ENCODE measurements at places on chromosomes 6 and 20.

- peak; percentile 52 for DNase-seq
Observed at GRCh38 chr6:109690373-109690736, 647 bp downstream of the AK9 start.

DNA sequence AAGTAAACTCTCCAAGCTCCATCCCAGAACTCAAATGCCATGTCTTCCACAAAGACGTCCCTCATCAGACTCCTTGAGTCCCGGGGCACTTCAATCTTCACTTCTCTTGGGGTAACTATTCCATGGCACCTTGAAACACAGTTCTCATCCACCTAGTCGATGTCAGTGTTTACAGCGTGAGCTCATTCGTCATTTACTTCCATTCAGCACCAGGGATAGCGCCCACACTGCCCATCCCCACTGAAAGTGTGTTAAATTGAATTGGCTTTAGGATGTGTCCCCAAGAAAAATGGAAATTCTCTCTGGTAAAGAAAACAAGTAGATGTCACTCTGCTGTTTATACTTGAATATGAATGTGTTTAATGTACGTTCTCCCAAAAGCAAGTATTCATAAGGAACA lies 31.3 kb downstream of the KCNK15 start:
- DNase-seq: no peak

- DNase-seq: peak; percentile 15
Observed at GRCh38 chr6:47047479-47048407, 5.6 kb upstream of the ADGRF1 start.

GRCh38 chr6:73951183-73951582 lies 255.2 kb downstream of the CD109 start:
- DNase-seq: no peak

DNA sequence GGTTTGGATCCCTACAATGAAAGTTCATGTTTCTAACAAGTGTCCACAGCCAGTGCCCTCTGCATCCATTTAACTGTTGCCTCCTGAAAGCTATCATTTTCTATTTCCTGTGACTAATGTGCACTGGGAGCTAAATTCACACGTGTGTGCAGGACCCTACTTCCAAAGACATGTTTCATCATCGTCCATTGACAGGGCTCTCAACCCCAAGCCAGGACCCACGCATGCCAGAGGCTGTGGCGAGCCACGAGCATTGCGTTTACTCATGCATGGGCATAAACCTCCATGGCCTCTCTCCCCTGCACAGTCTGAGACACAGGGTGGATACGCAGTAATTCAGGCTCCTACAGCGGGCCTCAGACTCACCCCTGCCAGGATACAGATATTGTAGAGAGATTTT lies 153.2 kb downstream of the MAFB start:
- no peak for DNase-seq

- DNase-seq: no peak
Observed at GRCh38 chr6:168078175-168078942, 653 bp downstream of the FRMD1 start.

- no peak for DNase-seq
Observed at GRCh38 chr6:44065443-44066140, 61.7 kb downstream of the MRPL14 start.

DNA sequence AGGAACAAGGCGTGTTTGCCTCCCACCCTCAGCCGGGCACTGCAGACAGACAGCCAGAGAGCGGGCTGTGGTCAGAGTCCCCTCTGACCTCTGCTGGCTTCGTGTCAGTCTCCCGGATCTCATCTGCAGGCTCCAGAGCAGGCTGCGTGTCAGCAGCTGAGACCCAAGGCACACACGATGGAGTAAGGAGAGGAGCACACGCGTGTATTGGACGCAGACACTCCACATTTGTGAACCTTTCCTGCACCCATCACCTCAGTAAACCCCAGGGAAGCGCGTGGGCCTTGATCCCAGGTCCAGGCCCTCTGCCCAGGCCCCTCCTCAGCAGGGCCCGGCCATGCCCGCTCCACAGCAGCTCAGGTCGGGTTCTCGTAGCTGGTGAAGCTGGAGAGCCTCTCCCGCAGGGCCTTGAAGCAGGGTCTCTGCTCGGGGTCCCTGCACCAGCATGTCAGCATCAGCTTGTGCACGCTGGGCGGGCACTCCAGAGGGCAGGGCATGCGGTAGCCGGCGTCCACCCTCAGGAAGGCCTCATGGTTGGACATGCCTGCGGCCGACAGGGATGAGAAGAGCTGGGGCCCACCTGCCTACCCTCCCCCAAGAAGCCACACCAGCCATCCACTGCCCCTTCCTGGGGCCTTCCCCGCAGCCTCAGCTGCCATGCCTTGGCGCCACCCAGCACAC lies 7.9 kb downstream of the PTK6 start:
- DNase-seq: no peak

- DNase-seq: no peak
Observed at GRCh38 chr6:145453376-145453775, 281.9 kb downstream of the EPM2A start.

DNA sequence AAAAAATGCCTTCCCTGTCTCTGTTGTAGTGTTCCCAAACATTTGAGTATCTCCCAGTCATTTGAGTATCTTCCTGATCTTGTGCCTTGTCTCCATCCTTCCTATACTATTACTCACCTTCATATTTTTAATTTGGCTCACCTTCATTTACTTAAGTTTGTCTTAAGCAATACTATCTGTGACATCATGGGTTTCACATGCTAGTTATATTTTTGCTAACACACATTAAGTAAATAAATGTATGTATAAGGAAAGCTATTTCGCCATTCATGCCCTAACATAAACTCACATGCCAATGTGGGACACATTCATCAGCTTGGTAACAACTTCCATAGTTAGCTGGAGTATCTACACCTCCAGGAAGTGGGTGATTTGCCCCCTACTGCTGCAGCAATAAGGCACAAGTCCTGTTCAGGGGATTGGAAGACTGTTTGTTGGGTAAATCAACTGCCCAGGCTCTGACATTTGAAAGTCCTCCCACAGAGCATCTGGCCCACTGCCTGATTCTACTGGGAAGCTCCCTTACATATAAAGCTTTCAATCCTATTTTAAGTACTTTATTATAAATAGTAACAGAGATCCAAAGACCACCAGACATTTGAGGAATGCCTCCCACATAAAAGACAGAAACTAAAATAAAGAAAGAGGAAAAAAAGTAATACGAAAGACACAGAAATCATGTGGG lies 132.3 kb downstream of the ISM1 start:
- DNase-seq: no peak

GRCh38 chr6:20454204-20454824 lies 52.6 kb downstream of the E2F3 start:
- no peak for DNase-seq

DNA sequence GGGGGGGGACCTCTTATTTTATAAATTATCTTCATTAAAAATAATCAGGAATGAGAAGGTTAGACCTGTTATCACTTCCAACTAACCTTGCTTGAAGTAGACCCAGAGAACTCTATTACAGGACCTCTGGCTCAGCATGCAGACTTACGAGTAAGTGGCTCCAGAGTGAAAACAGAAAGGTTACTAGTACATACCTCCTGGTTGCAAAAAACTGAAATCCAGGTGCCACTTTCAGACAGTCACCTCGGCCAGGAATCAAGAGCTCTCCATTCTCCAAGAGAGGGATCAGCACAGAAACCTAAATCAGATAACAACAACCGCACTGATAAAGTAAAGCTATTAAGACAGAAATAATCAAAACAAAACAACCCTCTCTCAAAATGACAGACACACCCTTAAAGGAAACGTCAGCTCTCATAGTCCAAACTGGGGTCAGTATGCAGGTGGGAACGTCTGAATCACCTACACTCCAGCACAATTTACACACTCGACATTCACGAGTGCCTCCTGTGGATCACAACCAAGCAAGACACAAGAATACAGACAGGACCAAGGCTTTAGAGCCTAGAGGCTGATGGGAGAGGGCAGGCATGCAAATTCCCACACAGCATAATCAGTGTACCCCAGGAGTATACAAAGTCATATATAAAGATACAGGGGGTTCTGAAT lies 31.8 kb downstream of the MDN1 start:
- DNase-seq: no peak

DNA sequence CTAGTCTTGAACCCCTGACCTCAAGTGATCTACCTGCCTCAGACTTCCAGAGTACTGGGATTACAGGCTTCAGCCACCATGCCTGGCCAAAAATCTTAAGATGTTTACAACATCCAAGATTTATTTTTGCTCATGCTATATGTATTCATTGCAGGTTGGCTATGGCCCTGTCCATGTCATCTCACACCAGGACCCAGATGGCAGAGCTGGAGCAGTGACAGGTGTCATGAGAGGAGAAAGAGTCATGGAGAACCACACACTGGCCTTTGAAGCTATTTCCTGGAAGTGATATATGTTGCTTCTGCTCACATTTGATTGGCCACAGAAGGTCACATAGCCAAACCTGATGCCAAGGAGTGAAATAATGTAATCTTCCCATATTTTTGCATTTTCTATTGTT lies 13.8 kb upstream of the DDR1 start:
- no peak for DNase-seq

GRCh38 chr6:44556046-44556445 lies 168.5 kb downstream of the CDC5L start:
- DNase-seq: no peak

DNA sequence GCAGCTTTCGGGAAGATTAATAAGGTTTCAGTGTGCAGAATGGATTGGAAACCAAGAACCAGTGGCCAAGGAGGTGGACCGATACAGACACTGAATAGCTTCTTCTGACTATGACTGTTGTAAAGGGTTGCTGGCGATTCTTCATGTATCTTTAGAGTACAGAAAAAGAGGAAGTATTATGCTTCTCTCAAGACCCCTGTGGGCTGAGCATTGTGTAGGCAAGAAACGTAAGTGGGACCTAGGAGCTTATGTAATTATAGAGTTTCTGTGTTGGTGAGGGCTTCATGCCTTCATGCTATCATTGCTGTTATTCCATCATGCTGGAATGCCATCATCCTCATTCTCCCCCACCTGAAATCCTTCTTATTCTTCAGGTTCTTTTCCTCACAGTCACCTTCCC lies 105.4 kb upstream of the AKIRIN2 start:
- DNase-seq: no peak

- peak; percentile 35 for DNase-seq
Observed at GRCh38 chr20:48738399-48739304, 89.1 kb downstream of the PREX1 start.

DNA sequence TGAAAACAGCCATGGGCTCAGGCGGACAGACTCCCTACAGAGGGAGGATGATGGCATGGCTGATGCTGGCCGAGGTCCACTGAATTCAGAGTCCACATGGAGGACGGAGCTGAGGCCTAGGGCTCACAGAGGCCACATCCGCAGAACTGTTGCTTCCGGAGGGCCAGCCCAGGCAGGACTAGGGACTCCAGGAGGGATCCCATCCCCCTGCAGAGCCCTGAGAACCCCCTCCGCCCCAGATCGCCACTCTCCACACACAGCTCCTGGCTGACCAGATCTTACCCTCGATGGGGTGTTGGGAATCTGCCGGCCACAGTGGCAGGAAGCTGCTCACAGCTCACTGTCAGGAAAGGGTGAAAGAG lies 399.2 kb downstream of the TAF4 start:
- DNase-seq: no peak

GRCh38 chr6:146548898-146549374 lies 5.3 kb downstream of the RAB32 start:
- DNase-seq: no peak

DNA sequence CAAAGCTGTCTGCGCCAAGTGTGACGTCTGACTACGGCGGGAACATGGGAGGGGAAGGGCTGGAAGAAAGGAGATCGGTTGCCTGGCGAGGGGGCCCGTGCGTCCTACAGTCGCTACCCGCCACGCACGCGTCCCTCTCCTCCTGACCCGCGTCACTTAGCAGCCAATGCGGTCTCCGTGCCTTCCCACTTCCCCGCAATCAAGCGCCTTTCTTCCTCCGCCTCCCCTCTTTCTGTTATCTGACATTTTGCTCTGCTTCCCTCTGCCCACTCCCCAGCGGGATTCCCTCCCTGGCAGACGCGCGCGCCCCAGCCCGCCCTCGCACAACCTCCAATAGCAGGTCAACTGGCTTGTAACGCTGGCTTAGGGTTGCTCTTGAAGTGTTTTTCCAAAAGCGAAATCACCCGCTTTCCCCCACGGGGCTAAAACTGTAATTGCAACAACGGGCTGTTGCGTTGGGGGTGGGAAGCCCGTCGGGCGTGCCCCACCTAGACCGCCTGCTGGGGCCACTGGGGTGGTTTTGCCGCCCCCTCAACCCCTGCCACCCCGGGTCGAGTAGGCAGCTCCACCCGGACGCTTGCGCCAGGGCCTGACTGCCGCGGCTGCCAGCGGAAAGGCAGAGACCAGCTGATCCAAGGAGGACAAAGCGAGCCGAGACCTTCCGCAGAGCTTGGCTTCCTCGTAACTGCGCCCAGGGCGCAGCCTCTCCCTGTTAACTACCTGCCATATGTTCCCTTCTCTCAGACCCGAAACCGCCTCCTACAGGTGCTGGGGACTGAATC lies 6.2 kb upstream of the SOX4 start:
- no peak for DNase-seq

DNA sequence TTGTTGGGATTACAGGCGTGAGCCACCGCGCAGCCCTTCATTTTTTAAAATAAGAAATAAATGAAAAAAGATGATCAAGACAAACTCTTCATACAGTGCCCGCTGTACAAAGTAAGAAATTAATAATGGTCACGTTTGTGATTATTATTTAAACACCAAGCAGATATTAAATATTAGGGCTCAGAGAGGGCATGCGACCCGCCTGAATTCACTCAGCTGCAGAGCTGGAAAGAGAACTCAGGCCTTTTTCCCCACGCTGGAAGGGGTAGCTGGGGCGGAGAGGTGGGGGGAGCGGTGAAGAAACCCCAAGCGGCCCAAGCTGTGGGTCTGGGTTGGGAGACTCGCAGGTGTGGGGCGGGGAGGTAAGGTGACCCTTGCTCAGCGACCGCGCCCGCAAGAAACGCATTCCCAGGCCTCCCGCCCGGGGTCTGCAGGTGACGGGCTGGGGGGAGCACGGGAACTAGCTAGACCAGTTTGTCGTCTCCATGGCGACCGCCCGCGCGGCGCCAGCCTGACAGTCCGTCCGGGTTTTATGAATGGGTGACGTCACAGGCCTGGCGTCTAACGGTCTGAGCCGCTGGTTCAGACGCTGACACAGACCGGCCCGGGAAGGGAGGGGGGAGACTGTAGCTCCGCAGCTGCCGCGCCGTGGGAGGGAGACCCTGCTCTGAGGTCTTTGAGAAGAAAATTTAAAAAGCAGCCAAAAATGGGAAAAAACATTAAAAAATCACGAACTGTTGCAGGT lies 1.1 kb upstream of the ID1 start:
- DNase-seq: peak; percentile 38

- no peak for DNase-seq
Observed at GRCh38 chr20:46831633-46832011, 63.0 kb upstream of the EYA2 start.

- no peak for DNase-seq
Observed at GRCh38 chr6:116221067-116221466, 32.8 kb downstream of the TSPYL4 start.

DNA sequence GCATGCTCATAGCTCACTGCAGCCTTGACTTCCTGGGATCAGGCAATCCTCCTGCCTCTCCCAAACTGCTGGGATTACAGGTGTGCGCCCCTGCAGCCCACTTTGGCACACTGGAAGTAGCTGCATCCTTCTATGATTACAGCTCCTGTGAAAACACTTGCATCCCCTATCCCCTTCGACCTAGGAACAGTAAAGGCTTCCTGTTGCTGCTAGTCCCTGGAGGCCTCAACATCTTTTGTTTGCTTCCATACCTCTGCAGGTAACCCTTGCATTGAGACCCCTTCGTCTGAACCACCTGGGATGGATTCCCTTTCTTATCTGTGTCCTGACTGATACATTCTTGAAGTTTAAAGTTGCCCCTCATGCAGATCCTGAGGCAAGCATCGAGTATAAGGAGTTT lies 152.4 kb downstream of the PAK5 start:
- DNase-seq: no peak
